ENCODE measurements at places on chromosomes 5 and 9.
A peak's percentile ranks its signal among the peaks of the same experiment; 100 is the strongest.

GRCh38 chr9:7454624-7455023, 345.0 kb downstream of the DMAC1 start:
- DNase-seq, result no peak

GRCh38 chr5:112346411-112347044, 72.5 kb downstream of the EPB41L4A start:
- no peak for DNase-seq

DNA sequence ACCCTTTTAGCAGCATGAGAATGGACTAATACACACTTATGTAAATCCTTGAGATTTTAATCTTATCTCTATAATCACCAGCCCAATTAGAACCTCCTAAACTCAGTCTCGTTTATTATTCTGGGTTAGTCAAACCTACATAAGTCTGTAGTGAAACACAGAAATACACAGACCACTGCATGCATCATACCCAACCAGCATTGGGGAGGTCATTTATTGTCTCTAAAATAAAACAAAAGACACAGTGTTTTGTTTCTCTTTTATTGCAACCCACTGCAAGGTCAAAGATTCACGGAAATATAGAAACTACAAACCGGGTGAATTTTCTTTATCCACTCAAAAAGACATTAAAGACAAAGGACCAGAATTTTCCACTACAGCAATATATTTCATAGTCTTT, 188.1 kb upstream of the EFNA5 start:
- no peak for DNase-seq

DNA sequence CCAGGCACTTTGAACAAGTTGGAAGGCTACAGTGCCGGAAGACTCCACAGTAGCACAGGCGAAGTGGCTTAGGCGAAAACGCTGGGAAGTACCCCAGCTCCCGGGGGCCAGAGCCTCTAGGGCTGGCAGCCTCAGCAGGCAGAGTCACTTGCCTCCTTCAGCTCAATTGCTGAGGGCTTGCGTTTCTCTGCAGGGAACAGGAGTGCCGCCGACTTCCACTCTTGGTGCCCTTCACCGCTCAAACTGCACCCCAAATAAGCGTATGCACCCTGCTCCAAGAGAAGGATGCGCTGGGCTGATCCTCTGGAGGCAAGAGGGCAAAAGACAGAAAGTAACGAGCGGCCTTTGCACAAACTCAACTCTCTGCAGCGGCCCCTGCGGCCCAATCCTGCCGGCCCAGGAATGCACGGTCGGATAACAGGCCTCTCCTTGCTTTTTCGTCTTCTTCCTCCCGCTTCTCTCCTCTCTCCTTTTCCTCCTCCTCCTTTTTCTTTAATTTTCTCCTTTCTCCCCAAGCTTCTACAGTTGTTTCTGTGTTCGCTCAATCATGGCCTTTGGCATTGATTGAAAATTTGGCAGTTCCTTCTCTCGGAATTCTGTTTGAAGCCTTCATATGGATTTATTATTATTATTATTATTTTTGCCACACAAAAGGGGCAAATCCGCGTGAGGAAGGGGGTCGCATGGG, 1.1 kb upstream of the S1PR3 start:
- no peak for DNase-seq

- no peak for DNase-seq
These were observed 18.0 kb downstream of the TLR4 start for GRCh38 chr9:117722108-117722761.

- peak; percentile 70 for DNase-seq
These were observed 65.5 kb upstream of the SPTLC1 start for GRCh38 chr9:92180669-92181181.

DNA sequence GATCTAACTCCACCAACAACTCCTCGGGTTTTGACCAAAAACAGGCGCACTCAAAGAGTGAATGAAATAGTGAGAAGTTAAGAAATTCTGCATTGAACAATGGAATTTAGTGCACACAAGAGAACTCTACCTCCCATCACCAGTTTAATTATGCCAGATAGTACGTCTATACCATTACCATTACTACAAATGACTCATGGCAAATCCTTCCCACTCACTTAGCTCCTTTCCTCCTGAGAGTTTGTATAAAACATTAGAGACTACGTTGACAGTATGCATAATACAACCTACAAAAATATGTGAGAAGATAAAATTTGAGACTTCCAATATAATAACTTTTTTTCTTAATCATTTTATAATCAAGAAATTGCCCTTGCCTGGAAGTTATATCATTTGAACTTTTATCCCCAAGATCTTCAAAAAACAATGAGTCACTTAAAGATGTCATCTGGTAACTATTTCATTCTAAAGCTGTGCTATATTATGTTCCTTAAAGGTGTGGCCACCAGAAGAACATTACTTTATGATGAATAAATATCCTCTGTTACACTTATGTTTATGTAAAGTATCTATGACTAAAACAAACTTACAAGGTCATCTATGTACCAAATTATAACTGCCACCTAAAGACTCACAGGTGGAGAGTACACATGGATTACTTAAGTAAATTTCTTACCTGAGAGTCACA, 297.9 kb upstream of the PTGER4 start:
- no peak for DNase-seq

DNA sequence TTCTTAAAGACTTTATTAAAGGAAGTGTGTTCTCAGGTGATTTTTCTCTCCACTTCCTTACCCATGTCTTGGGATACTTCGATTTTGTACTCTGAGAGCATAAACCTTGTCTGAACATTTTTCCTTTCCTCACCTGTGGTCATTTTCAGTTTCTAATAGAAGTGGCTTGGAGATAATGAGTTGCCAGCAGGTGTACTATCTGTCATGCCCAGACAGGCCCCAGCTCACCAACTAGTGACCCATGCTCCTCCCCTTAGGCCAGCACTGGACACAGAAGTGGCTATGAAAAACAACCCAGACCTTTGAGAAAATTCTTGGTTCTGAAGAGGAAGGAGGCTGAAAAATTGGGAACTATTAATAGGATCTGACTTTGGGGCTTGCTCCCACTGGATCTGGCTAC, 49.2 kb upstream of the SMIM32 start:
- no peak for DNase-seq

DNA sequence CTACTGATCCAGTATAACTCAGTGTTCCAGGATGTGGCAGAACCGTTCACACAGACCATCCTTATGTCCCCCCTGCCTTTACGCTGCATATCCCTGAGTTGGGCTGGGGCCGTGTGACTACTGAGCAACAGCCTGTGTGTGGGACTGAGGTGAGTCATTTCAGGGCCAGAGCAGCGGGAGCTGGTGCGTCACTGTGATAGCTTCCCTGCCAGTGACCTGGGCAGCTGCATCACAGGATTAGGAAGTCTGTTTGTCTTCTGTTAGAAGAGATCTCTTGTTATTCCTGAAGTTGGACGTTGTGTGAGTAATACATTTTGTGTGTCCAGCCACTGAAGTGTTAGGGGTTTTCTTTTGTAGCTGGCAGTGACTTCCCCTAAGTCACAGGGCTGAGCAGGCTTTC, 35.6 kb downstream of the TPPP start:
- no peak for DNase-seq

GRCh38 chr5:151454166-151454565, 6.8 kb downstream of the SLC36A1 start:
- DNase-seq, result no peak

GRCh38 chr5:54443270-54443669, 12.2 kb upstream of the HSPB3 start:
- DNase-seq, result no peak

DNA sequence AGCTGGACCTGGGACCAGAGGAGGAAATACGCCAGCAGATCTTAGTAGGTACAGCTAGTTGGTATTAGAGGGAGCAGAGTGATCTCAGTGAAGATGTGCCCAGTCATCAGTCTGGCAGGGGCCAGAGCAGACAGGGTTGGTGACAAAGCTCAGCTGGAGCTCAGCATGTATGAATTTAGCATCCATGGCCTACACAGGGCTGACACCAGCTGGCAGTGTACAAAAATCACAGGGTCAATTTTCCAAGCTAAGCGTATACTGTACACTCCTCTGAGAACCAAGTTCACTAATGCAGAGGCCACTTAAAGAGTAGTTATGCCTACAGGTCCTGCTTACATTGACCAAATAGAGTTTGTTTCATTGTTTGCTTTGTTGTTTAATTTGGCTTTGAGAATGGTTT, 146.6 kb downstream of the SLC24A2 start:
- DNase-seq, result no peak

GRCh38 chr9:130138171-130138653, 34.0 kb upstream of the NCS1 start:
- DNase-seq, result no peak

DNA sequence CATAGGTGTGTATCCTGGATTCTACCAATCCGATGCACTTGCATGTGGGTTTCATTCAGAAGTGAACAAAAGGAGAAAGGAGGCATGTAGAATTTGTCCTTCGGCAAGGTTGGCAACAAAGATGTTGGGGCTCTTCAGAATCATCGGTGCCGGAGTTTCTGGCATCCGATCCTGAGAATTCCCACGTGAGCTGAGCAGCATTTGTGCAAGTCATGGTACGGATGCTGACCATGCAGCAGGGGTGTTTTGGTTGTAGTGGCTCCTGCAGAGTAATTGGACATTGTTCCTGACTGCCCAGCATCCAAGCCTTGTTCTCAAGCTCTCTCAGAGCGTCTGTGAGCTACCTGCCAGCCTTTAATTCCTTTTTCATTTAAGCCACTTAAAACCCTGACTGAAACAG, 19.0 kb upstream of the POC5 start:
- no peak for DNase-seq

GRCh38 chr5:173413471-173413982, 85.3 kb upstream of the STC2 start:
- no peak for DNase-seq

- DNase-seq, result no peak
These were observed 10.9 kb upstream of the ARHGEF28 start for GRCh38 chr5:73615085-73615484.

- DNase-seq, result no peak
These were observed 19.8 kb downstream of the GPRIN1 start for GRCh38 chr5:176590035-176590717.

- no peak for DNase-seq
These were observed 48.5 kb upstream of the ANKH start for GRCh38 chr5:14920121-14920520.

- DNase-seq, result no peak
These were observed 58.6 kb downstream of the CEP120 start for GRCh38 chr5:123364441-123365155.

DNA sequence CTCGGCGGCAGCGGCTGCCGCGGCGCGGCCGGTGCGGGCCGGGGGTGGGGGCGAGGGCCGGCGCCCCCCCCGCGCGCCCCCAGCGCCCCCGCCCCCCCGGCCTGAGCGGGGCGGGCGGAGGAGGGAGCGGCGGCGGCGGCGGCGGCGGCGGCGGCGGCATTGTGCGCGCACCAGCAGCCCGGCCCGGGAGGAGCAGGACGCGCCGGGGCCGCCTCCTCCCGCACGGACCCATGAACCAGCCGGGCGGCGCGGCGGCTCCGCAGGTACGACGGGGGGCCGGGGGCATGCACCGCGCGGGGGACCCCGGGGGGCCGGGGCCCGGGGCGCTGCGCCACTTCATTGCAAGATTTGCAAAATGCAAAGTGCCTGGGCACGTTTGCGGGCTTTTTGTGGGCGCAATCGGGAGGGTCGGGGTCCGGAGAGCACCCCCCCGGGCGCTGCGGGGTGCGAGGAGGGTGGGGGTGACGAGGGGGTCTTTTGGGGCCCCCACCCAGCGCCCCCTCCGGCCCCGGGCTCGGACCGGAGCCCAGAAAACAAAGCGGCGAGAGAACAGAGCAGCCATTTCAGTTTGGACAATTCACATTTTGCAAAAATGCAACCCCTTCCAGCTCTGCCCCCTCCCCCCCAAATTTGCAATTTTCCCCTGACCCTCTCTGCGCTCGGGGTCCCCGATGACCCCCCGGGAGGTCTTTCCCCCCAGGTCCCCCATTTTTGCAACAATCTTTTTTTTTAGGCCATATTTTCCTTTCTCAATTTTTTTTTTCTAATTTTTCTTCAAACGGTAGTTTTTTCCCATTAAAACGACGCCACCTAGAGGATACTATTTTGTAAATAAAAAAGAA, at the start of gene ZNF618:
ZNF618 (plus strand) TSS at position 159 of the 842 bp plus-strand sequence; CDS start at position 231, 72 bp downstream.
- DNase-seq, result peak; percentile 71

DNA sequence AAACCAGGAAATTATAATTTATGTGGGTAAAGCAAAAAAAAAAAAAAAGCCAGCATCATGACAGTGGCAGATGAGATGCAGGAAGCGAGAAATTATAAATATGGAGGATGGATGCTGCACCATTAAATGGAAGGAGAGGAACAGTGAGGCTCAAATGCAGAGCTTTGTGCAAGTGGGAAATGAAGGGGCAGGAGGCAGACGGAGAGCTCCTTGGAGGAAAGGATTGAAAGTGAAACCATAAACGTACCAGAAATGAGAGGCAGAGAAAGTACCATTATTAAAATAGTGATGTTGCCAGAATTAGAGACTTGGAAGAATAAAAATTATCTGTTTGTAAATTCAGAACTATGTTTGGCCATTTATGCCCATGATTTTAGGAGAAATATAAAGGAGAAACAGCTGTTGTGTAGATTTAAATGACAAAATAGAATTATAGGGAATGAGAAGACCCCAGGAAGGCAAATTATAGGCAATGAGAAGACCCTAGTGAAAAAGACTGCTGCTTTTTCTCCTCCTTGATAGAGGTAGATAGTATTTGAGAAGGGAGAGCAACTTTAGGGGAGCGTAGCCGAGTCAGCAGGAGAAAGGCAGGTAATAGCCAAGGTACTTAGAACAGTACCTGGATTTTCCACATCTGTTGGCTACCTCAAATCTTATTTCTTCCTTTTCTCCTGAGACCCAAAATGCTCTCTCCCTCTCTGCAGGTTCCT, 341.0 kb upstream of the CD180 start:
- DNase-seq, result no peak

DNA sequence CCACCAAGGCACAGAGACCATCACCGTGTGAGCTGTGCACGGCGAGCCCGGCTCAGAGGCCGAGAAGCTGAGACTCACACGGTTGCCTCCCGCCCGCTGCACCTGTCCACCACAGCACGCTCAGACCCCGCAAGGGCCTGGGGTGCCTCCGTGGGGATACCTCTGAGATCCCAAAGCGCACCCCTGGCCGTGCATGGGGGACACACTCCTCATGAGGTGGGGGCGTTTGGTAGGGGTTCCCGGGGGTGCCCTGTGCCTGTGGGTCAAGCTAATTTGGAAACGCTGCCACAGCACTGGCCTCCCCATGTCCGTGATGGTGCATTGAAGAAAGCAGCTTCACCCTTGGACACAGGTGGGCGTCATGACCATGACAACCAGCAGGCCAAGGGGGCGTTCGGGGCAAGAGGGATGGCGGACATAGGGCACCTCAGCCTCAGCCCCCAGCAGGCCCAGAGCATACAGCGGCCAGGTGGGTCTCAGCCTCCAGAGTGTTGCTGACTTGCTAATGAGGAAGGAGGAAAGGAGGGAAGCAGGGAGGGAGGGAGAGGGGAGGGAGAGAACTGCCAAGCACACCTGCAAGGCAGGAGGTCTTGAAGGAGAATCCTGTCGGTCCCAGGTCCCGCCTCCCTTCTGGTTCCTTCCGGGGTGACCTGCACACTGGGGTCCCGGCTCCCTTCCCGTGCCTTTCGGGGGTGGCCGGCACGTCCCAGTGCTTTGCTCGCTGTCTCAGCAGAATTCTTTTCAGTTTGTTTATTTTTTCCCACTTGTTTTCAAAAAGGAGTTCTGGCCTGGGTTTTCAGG, 34.7 kb downstream of the GLT6D1 start:
- no peak for DNase-seq

- DNase-seq, result no peak
These were observed 353.7 kb downstream of the CETN3 start for GRCh38 chr5:90055831-90056328.

All from frontal cortex (tissue), 4 donors.